ENCODE measurements at places on chromosomes 6 and 20.

- no peak for DNase-seq
These were observed 578.2 kb upstream of the NRSN1 start for GRCh38 chr6:23547851-23548250.

DNA sequence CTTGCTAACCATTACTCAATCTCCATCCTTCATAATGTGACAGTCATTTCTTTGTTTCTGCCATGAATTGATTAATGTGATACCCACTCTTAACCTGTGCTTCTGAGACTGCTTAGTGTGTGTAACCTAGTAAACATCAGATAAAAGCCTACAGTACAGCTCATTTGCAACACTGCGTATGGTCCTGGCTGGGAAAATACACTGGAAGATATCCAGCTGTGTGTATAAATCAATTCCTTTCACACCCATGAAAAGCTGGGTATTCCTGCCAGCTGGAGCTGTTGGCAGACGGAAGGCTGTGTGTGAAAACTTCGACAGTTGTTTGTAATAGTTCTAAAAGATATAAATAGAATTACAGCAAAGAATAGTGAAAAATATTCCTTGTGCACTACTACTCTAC lies 509.2 kb downstream of the FRK start:
- no peak for DNase-seq

GRCh38 chr6:124131259-124131658 lies 327.6 kb downstream of the NKAIN2 start:
- no peak for DNase-seq

DNA sequence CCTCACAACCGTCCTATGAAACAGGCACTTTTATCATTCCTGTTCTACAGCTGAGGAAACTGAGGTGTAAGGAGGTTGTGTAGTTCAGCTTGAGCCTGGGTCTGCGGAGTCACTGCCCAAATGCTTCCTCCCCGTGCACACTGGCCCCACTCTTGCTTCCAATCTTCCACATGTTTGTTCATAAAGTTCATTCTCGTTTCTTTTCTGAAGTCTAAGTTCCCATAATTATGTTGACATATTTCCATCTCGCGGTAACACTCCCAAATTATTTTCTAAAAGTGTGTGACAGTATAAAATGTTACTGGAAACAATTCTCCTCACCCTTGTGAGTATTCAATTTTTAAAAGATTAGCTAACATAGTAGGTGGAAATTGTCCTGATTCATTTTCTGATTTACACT lies 106.9 kb downstream of the SLC22A3 start:
- no peak for DNase-seq

GRCh38 chr6:168147205-168147738 lies 68.3 kb upstream of the FRMD1 start:
- no peak for DNase-seq
